ENCODE measurements at places on chromosomes 5 and 9.
A peak's percentile ranks its signal among the peaks of the same experiment; 100 is the strongest.

DNA sequence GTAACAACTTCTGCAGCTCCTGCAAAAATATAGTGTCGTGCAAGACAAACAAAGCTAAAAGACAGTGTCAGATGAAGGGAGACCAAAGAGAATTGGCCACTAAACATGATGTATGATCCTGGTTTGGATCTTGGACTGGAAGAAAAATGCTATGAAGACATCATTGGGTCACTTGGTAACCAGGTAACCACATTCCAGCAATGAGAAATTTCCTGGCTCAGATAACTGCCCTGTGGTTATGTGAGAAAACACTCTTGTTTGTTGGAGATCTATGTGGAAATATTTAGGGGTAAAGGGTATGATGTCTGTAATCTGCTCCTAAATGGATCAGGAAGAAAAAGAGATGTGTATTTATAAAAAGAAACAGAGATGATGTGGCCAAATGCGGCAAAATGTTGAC lies 45.5 kb upstream of the ANKRD33B start:
- DNase-seq = peak; percentile 63

DNA sequence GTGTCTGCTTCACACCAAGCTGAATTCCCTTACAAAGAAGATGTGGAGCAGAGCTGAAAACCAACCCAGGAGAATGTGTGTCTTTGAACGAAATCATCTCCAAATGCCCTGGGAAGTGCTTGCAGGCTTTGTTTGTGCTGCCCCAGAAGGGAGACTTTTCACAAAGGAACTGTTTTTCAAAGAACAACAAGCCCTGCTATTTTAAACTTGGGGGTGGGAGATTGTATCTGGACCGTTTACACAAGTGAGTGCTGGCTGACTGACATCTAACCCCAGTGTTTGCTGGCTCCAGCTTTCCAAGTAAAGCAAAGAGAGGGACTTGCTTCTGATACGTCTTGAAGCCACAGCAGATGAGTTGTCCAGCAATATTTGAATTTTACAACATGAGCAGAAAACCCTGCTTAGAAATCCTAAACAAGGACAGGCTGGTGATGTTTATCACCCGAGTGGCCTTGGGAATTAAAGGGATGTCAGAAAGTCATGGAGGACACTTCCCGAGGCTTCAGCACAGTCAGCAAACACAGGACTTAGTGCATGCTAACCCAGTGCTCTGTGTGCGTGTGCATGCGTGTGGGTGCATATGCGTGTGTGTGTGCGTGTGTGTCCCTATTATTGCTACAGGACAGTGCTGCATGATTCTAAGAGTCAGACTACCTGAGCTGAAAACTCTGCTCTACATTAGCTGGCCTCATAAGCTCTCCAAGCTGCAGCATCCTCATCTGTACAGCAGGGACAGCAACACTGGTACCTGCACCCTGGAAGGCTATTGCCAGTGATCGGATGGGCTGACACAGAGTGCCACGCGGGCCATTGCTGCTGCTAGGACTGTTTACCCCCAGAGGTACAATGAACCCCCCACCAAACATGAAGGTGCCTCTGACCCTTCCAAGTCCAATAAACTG lies 1.4 kb downstream of the ADAMTS12 start:
- no peak for DNase-seq

- DNase-seq = peak; percentile 53
Observed at GRCh38 chr5:42168091-42168670, 243.1 kb downstream of the FBXO4 start.

GRCh38 chr5:145072889-145073288 lies 762.3 kb downstream of the PRELID2 start:
- DNase-seq = no peak

GRCh38 chr5:62342476-62342837 lies 36.5 kb downstream of the KIF2A start:
- no peak for DNase-seq

DNA sequence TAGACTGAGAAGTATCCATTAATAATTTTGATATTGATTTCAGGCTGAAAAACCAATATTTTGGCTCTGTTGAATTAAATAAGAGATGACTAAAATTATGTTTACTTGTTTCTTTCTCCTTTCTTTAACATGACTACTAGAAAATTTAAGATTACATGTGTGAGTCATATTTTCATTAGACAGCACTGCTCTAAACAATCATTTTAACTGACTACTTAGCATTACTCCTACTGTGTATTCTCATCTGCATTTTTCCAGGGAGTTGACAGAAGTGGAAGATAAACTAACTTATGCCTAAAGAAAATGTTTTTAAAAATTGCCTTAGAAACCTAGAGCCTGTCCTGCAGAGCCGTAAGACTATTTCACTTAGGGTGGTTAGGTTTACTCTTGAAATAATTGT lies 29.1 kb downstream of the TNC start:
- DNase-seq = peak; percentile 22

GRCh38 chr5:93850311-93850710 lies 108.9 kb upstream of the POU5F2 start:
- DNase-seq = no peak

- DNase-seq = peak; percentile 93
Observed at GRCh38 chr5:127892467-127893207, 189.4 kb downstream of the CCDC192 start.

GRCh38 chr5:159874263-159874662 lies 42.0 kb upstream of the ADRA1B start:
- DNase-seq = peak; percentile 59

DNA sequence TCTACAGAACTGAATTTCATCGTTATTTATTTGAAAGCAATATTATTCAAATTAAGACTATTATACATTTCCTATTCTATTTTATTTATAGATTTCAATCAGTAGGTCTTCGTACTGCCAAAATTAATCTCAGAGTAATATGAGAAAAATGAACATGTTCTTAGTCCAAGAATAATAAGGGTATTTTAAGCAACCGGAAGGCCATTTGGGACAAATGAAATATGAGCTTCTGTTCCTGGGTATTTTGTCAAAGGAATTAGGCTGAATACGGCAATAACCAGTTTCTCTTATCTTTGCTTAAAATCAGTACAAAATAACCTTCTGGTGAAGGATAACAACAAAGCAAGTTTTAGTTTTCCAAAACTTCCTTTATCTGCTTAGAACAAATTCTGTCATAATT lies 410.3 kb upstream of the PRR16 start:
- DNase-seq = no peak

DNA sequence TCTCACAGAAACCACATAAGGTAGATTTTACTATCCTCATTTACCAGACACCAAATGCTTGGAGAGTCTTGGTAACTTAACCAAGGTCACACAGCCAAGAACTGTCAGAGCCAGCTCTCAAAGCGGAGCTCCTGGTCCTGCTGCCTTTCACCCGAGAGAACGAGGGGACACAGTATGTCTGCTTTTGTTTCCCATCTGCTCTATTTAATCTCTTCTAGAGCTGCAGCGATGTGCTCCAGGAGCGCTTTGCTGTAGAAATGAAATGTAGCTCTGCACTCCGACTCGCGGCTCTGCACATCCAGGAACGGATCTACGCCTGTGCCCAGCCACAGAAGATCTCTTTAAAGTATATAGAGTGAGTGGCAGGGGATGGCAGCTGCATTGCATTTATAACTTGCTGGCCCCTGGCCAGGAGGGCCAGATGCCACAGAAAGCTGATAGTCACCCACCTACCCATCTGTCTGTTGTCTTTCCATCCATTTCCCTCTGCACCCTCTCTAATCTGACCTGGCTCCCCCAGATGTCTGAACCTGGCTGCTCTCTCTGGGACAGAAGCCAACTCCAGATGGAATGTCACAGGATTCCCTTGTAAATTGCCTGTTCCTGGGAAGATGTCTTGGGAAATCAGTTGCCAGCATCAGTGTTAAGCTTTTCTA lies 21.4 kb upstream of the TRMT10B start:
- DNase-seq = no peak

- no peak for DNase-seq
Observed at GRCh38 chr5:158559066-158559465, 540.6 kb downstream of the EBF1 start.

DNA sequence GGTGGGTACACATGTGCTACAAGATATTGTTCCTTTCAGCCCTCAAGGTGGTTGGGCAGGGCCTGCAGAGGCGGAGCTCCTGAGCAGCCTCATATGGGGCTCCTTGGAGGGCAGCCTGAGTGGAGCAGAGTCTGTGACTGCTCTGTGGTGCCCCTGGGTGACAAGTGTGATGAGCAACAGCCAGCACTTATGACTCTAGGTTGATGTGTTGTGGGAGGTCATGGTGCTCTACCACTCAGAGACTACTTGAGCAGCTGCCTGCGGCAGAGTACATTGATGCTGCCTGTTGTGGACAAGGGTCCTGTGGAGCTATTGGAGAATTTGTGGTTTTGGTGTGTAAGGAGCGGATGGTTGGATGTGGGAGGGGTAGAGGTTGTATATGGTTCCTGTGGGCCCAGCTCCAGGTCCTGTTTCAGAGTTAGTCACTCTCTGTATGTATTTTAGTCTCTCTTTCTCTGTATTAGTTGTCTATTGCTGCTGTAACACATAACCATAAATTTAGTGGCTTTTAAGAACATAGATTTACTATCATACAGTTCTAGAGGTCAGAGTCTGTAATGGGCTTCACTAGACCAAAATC lies 141.3 kb downstream of the SREK1 start:
- DNase-seq = no peak

DNA sequence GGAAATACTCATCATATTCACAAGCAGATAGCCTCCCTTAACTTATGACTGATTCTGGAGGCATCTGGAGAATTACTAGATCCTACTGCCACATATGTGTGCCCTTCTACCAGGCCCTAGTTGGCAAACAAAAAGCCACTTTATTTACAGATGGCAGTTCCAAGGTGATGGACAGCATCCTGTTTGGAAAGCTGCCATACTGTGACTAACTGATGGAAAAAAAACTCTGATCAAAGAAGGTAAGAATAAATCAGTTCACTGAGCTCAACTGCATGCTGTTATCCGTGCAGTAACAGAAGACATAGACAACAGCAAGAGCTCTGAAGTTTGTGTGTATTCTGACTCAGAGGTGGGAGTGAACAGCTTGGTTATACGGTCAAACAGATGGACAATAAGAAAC lies 279.8 kb upstream of the POU5F2 start:
- DNase-seq = peak; percentile 95

DNA sequence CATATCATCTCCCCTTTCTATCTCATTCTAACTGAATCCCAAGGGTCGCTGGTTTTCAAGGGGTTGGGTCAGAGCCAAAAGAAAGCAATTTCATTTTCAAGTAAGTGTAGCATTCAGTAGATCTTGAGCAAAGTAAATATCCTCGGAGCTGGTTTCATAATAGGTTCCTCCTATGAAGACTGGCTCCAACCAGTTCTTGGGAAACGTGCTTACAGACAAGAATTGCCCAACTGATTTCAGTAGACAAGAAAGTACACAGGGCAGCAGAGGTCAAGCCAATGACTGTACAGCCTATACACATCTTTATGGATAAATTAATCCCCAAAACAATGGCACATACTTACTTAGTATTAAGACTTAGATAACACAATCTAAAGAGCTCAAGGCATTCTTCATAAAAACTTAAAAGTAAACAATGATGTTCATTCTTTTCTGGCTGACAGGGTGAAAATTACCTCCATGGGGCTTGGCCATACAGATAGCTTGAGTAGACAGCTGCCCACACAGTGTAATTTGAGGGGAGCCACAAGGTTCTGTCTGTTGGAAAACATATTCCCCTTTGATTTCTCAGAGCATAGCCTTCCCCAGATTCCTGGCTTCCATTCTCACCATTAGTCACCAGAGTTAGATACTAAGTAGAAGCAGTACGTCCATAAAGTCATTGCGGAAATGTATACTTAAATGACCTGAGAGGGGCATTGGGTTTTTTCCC lies 163.9 kb downstream of the ARRDC3 start:
- DNase-seq = peak; percentile 44

DNA sequence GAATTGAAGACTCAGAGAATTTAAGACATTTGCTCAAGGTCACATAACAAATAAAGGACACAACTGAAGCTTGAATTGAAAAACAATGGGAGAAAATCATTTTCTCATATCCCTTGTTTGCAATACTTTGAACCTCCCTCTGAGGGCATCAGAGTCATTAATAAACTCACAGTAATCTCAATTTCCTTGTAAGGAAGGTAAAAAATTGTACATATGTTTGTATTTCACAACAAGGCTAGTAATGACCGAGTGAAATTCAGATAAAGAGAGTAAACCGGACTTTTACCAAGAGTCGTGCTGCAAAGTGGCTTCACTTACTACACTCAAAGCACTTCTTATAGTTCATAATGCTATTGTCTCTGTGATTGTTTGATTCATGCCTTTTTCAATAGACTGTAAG lies 665.0 kb downstream of the NR2F1-AS1 start:
- DNase-seq = peak; percentile 56

DNA sequence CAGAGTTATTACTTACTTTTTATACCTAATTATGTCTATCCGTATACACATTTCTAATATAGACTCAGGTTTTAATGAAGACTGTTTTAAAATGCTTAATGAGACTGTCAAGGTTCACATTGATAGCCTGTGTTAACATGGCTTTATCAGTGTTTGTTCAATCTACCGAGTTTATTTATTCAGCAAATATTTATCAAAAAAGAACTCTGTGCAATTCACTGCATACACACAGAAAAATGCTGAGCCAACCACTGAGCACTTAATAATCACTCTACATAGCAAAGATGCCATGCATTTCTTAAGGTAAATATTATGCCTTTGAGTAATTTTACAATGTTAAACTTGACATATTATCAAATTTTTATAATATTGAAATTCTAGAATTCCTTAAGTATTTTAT lies 428.2 kb downstream of the ANXA1 start:
- no peak for DNase-seq

GRCh38 chr9:81123526-81123925 lies 565.8 kb downstream of the TLE1 start:
- DNase-seq = no peak

- no peak for DNase-seq
Observed at GRCh38 chr9:13292782-13293181, 13.3 kb upstream of the MPDZ start.

GRCh38 chr5:54900984-54901725 lies 84.2 kb downstream of the ESM1 start:
- peak; percentile 23 for DNase-seq

DNA sequence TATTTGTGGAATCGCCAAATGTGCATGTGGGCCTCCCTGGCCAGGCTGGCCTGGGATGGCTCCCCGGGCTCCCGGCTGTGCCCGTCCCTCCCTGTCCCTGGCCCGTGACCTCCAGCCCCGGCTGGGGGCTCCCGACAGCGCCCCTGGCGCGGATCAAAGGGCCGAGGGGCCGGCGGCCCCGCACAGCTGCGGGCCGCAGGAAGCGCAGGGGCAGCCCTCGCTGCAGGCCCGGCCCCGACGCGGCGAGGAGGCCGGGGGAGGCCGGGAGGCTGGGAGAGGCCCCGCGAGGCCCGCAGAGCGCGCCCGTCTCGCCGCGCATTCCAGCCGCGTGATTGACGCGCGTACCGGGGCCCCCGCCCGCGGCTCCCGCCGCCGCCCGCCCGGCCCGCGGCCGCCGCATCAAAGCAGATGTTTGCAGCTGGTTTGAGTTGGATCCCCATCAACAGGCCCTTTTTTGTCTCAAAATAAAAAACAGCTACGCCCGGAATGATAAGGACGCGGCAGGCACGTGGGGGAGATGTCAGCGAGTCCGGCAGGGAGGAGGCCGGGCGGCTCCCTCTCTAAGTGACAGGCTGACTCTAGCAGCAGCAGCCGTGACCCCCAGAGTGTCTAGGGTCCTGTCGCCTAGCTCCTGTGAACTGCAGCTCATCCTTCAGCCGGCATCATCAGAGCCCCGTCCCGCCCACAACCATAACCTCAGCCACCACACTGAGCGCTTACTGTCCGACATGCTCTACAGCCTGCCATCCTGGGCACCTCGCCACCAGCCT lies 69.4 kb downstream of the LMX1B start:
- DNase-seq = no peak
